ENCODE measurements at places on chromosomes 4 and X.

DNA sequence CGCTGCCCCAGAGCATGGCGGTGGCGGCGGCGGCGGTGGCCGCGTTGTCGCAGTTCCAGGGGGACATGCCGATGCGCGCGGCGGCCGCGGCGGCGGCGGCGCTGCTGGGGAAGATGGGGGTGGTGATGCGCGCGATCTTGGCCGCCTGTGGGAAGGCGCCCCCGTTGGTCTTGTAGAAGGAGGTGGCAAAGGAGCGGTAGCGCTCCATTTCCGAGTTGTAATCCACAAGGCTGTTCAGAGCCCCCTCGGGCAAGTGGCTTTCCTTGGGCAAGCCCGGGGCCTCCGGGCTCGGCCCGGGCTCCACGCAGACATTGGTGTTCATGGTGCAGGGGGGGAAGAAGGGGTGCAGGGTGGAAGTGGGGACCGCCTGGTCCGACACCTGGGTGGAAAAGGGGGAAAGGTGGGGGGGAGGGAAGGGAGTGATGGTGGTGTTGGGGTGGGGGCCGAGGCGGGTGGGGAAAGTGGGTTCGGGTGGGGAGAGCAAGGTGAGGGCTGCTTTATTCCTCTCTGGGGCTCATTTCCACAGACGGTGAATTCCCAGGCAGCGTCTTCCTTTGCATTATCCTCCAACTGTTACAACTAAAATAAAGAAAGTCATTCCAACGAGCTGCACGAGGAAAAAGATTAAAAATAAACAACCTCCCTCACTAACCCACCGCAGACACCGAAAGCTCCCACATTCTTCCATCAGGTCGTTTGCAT, 3.1 kb downstream of the CXXC4 start:
- DNase-seq, result peak; percentile 46

DNA sequence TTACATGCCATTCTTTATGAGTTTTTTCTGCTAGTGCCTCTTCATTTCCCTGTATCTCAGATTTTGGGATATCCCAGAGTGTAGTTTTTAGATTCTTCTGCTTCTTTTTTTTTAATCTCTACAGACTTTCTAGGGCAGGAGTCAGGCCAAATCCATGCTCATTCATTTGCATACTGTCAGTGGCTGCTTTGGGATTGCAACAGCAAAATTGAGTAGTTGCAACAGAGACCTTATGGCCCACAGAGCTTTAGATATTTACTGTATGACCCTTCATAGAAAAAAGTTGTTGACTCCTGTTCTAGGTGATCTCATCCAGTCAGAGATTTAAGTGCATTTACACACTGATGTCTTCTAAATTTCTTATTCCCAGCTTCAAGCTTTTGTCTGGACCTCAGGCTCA, 35.3 kb downstream of the ARFIP1 start:
- no peak for DNase-seq

- DNase-seq, result no peak
These were observed 175.6 kb upstream of the GPC4 start for GRCh38 chrX:133590703-133591505.

DNA sequence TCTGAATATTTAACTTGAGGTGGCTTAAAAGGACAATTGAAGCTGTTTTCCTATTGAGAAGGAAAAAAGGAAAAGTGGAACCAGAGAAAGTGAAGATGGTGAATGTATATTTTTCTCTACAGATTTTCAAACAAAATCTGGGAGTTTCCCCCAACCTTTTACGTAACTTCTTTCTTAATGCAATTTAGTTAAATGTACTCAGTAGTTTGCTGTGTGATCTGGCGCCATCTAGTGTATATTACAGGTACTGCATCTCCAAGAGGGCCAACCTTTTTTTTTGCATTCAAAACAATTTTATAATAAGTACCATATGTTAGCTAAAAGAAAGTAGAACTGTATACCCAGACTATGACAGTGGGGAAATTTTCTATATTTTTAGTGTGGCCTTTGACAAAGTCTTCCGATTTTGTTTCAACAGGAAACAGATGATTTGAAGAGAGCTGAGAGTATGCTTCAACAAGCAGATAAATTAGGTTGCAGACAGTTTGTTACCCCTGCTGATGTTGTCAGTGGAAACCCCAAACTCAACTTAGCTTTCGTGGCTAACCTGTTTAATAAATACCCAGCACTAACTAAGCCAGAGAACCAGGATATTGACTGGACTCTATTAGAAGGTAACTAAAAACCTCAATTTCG, 82.0 kb downstream of the PLS3 start:
- DNase-seq, result no peak

DNA sequence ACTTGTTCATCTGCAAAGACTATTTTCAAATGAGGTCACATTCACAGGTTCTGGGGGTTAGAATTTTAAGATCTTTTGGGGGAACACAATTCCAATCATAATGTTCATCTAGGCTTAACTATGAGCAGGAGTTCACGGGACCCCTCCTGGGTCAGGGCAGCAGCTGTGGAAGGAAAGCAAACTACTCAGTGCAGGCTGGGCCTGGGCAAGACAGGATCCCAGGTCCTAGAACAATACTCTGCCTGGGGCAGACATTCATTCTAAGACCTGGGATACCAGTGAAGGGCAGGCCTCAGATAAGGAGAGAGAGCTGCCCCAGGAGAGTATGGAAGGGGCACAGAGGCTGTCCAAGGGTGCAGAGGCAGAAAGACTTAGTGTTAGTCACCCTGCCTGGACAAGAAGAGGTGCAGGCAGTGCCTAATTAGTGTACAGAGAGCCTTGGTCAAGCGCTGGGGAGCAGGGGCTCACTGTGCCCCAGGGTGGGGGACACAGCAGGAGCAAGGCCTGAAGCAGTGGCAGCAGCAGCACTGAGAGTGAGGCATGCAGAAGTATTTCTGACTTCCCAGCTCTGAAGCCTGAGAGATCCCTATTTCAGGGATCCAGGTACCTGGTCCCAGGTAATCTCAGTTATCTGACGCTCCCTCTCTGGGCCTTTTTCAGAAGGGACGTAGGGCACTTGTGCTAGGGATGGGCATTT, 123.0 kb upstream of the MAMLD1 start:
- DNase-seq, result no peak

- no peak for DNase-seq
These were observed 3.8 kb upstream of the TRIML2 start for GRCh38 chr4:188113156-188113555.

DNA sequence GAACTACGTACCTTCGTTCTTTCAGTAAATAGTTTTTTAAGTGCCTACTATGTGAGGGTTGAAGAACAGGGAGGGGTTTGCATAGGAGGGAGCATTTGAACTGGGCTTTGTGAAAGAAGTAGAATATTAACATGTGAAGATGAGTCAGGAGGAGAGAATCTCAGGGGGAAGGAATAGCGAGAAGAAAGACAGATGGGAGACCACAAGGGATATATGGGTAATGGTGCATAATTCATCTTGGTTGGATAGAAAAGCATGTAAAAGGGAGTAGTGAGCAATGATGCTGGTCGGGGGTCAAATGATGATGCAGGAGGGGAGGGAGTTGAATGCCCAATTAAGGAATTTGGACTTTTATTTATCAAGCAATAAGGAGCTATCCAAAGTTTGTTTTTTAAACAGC, 52.7 kb downstream of the TMEM164 start:
- DNase-seq, result no peak

DNA sequence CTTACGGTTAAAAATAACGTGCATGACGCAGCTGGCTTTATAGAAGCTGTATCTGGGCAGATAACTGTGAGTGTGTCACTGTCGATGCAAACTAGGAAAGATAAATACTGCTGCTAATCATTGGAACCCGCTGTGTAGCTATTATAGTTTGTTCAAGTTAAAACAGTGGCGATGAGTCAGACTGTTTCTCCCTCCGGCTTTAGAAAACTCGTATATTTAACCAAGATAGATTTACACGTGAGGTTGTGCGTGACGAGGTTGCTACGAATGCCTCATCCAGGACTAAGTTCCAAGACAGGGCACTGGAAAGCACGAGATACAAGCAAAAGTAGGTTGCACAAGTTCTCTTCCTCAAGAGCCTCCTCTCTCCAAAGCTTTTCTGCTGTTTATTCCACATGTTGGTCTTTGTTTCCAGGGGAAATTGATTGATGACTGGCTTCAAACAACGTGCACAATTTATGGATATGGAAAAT, 270.7 kb downstream of the FBXW7 start:
- DNase-seq, result no peak
